Cardiac muscle cell (in vitro differentiated cells and primary cell): ENCODE measurements at places on chromosomes 11 and 22.

- H3K4me1 ChIP-seq = peaks cover 4% of the 10 kb centered on the region
- H3K36me3 ChIP-seq = peaks cover 38% of the 10 kb centered on the region
- H3K27ac ChIP-seq = no peak overlapping the region
- no peak overlapping the region for H3K4me3 ChIP-seq
Observed at GRCh38 chr22:41907436-41908401, 7.2 kb downstream of the SHISA8 start.

DNA sequence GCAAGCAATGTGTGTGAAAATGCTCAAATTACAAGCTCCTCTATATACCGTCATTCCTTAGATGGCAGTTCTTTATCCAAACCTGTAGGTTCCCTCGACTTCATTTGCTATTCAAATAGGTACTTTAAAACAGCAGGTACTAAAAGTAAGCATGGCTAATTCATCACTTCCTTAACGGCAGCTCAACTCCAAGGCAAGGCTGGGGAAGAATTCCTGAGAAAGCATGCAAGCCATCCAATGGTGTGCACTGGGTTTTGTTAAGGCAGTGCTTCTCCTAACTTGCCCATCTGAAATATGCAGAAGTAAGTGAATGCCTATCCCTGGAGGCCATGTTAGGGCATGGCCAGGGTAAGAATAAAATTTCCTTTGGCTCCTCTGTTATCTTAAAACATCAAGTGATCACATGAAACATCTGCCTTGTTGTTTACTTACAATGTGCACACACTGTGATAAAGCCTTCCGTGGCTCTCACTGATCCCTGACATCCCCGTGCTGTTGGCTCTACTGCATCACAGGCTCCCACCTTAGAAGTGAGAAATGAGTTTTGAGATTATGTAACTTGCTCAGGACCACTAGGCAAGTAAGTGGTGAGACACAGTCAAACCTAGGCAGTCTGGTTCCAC is 52.1 kb downstream of the SMCO4 start:
- H3K4me3 ChIP-seq = no peak overlapping the region
- H3K4me1 ChIP-seq = peaks cover 64% of the 10 kb centered on the region
- no peaks in the 10 kb centered on the region for H3K27me3 ChIP-seq
- H3K36me3 ChIP-seq = no peaks in the 10 kb centered on the region

- peak; percentile 91 for DNase-seq
- no peaks in the 10 kb centered on the region for H3K36me3 ChIP-seq
- H3K4me1 ChIP-seq = peaks cover 6% of the 10 kb centered on the region
- peak overlapping the region; percentile 39 for H3K4me3 ChIP-seq
Observed at GRCh38 chr11:355581-356458, 13.5 kb upstream of the B4GALNT4 start.

DNA sequence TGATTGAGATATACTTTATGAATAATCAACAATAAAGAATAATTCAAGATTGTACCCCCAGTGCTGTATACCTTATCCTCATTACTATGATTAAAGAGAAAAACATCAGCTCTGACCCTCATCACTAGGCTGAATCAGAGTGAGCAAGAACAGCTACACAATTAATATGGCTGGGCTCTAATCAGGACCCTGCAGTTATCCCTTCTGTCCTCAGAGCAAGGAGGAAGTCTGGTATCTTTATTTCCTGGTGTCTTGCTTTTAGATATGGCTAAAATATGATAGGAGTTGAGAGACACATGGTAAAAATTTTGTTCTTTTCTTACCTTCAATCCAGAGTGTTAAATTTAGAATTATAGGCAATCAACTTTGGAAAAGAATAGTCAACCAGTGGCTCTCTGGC is 28.6 kb upstream of the GAB2 start:
- H3K4me3 ChIP-seq = no peak overlapping the region
- H3K4me1 ChIP-seq = no peaks in the 10 kb centered on the region
- no peak for DNase-seq
- H3K27me3 ChIP-seq = no peaks in the 10 kb centered on the region
- no peak overlapping the region for H3K27ac ChIP-seq

DNA sequence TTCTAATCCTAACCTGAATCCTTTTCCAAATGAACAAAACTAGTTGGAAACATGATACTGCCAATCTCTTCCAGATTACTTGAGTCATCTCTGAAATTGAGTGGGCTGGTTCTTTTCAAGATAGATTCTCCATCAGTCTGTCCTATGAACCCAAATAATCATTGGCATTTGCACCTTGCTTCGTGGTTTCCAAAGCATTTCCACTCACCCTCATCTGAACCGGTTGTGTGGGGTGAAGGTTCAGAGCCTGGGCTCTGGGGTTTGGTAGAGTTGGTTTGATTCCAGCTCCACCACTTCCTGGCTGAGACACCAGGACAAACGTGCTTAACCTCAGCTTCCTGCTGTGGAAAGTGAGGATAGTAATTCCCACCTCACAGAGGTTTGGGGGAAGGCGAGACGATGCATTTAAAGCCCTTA is 206.4 kb upstream of the E2F8 start:
- H3K36me3 ChIP-seq = no peaks in the 10 kb centered on the region
- DNase-seq = no peak
- no peaks in the 10 kb centered on the region for H3K27me3 ChIP-seq
- H3K4me1 ChIP-seq = peaks cover 11% of the 10 kb centered on the region
- H3K4me3 ChIP-seq = no peak overlapping the region

GRCh38 chr22:48118654-48119053 is 1356.2 kb downstream of the TBC1D22A start:
- no peaks in the 10 kb centered on the region for H3K4me1 ChIP-seq
- no peak overlapping the region for H3K4me3 ChIP-seq
- H3K36me3 ChIP-seq = no peaks in the 10 kb centered on the region
- H3K27me3 ChIP-seq = no peaks in the 10 kb centered on the region
- DNase-seq = no peak
- H3K27ac ChIP-seq = no peak overlapping the region

- H3K4me3 ChIP-seq = no peak overlapping the region
- no peaks in the 10 kb centered on the region for H3K27me3 ChIP-seq
- H3K4me1 ChIP-seq = no peaks in the 10 kb centered on the region
- peaks cover 31% of the 10 kb centered on the region for H3K36me3 ChIP-seq
- no peak for DNase-seq
- no peak overlapping the region for H3K27ac ChIP-seq
Observed at GRCh38 chr11:74102321-74102720, 68.5 kb downstream of the C2CD3 start.

GRCh38 chr11:7579361-7579791 is 65.6 kb downstream of the PPFIBP2 start:
- peaks cover 27% of the 10 kb centered on the region for H3K4me1 ChIP-seq
- no peaks in the 10 kb centered on the region for H3K27me3 ChIP-seq
- no peaks in the 10 kb centered on the region for H3K36me3 ChIP-seq
- no peak overlapping the region for H3K27ac ChIP-seq

GRCh38 chr22:49699928-49700498 is 127.7 kb downstream of the BRD1 start:
- H3K27me3 ChIP-seq = no peaks in the 10 kb centered on the region
- H3K27ac ChIP-seq = no peak overlapping the region
- no peaks in the 10 kb centered on the region for H3K36me3 ChIP-seq
- no peak overlapping the region for H3K4me3 ChIP-seq
- no peak for DNase-seq

DNA sequence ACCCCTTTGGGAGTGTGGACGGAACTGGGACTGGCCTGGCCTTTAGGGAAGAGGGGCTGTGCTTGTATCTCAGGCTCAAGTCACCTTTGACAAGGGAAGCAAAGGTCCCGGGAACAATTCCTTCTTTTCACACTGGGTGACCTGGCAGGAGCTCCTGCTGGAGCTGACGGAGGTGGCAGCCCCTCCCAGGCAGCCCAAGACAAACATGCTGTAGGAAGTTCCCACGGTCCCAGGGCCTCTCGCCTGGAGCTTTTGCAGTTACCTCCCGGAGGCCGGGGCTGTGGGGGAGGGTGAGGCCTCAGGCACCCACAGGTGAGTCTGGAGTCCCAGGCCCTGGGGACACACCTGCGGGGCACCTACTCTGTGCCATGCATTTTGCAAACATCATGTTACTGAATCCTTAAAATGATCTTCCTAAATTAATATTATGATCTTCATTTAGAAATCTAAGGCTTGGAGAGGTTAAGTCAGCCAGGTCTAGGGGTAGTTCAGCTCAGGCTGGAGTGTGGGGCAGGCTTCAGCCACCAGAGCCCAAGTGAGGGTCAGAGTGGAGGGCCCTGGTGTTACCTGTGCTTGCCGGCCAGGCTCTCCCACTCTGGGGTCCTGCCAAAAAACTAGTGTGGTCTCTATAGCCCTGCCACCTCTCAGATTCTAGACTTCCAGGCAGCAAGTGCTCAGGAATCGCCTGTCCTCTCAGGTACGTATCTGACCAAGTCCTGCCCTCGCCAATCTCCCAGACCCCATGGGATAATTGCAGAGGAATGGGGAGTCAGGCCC is 15.7 kb upstream of the MYEOV start:
- H3K27me3 ChIP-seq = no peaks in the 10 kb centered on the region
- H3K4me1 ChIP-seq = peaks cover 16% of the 10 kb centered on the region
- H3K4me3 ChIP-seq = no peak overlapping the region
- DNase-seq = no peak
- H3K36me3 ChIP-seq = no peaks in the 10 kb centered on the region

- no peak overlapping the region for H3K4me3 ChIP-seq
- H3K27me3 ChIP-seq = no peaks in the 10 kb centered on the region
- H3K36me3 ChIP-seq = no peaks in the 10 kb centered on the region
- no peak for DNase-seq
- H3K27ac ChIP-seq = no peak overlapping the region
- H3K4me1 ChIP-seq = no peaks in the 10 kb centered on the region
Observed at GRCh38 chr11:64794526-64794925, 8.5 kb downstream of the MAP4K2 start.

DNA sequence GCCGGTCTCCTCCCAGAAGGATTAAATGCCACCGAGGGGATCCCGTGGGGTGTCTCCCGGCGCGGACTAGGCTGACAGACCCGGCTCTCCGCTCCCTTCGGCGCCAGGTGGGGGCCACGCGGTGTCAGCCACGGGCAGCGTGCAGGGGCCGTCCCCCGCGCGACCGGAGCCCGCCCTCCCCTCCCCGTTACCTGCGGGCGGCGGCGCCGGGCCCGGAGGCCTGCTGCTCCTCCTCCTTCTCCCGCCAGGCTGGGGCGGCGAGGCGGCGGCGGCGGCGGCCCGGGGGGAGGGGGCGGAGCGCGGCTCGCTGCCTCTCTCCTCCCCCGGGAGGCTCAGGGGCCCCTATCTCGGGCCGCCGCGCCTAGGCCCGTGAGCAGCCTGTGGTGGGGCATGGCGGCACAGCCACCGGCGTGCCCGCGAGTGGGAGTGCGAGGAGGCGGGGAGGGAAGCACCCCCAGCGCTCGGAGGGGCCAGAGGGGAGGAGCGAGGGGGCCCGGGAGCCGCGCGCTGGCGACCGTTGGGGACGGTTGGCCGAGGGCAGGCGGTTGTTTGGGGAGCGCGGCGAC is 450 bp downstream of the ZBTB44 start:
- H3K27me3 ChIP-seq = no peaks in the 10 kb centered on the region
- no peaks in the 10 kb centered on the region for H3K36me3 ChIP-seq
- peak overlapping the region; percentile 98 for H3K27ac ChIP-seq
- DNase-seq = peak; percentile 56
- peak overlapping the region; percentile 95 for H3K4me3 ChIP-seq

- peaks cover 70% of the 10 kb centered on the region for H3K27me3 ChIP-seq
- peak; percentile 79 for DNase-seq
- H3K4me1 ChIP-seq = peaks cover 5% of the 10 kb centered on the region
- no peaks in the 10 kb centered on the region for H3K36me3 ChIP-seq
- no peak overlapping the region for H3K27ac ChIP-seq
Observed at GRCh38 chr11:35615921-35616900, 2.0 kb upstream of the FJX1 start.

- no peaks in the 10 kb centered on the region for H3K36me3 ChIP-seq
- no peak overlapping the region for H3K27ac ChIP-seq
- no peak for DNase-seq
- no peaks in the 10 kb centered on the region for H3K27me3 ChIP-seq
- peaks cover 1% of the 10 kb centered on the region for H3K4me1 ChIP-seq
- H3K4me3 ChIP-seq = no peak overlapping the region
Observed at GRCh38 chr11:120837696-120838095, 186.2 kb upstream of the TBCEL start.

DNA sequence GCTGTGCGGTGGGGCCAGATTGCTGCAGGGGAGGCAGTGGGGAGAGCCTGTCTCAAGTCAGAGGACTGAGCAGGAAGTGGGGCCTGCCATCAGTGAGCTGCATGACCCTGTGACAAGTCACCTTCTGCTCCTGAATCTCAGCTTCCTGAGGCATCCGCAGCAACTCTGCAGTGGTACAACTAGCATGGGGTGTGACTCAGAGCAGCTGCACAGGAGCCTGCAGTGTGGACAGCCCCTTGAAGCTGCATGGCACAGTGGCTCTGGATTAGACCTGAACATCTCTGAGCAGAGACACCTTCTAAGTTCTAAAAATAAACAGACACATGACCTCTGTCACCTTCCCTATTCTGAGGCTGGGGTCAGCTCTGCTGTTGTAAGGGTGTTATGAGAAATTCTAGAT is 18.0 kb downstream of the FAM227A start:
- peaks cover 7% of the 10 kb centered on the region for H3K4me1 ChIP-seq
- peak overlapping the region; percentile 68 for H3K27ac ChIP-seq
- H3K27me3 ChIP-seq = no peaks in the 10 kb centered on the region
- DNase-seq = peak; percentile 22
- H3K4me3 ChIP-seq = no peak overlapping the region

GRCh38 chr22:43168471-43169309 is 17.3 kb downstream of the TSPO start:
- H3K27ac ChIP-seq = no peak overlapping the region
- H3K4me1 ChIP-seq = no peaks in the 10 kb centered on the region
- peaks cover 11% of the 10 kb centered on the region for H3K36me3 ChIP-seq
- DNase-seq = no peak

- H3K27ac ChIP-seq = no peak overlapping the region
- H3K36me3 ChIP-seq = no peaks in the 10 kb centered on the region
- no peak for DNase-seq
- H3K27me3 ChIP-seq = no peaks in the 10 kb centered on the region
- H3K4me3 ChIP-seq = no peak overlapping the region
Observed at GRCh38 chr11:29490938-29491337, 525.9 kb downstream of the KCNA4 start.

GRCh38 chr11:8721609-8722500 is 39.3 kb downstream of the RPL27A start:
- no peak overlapping the region for H3K4me3 ChIP-seq
- H3K4me1 ChIP-seq = no peaks in the 10 kb centered on the region
- H3K36me3 ChIP-seq = peaks cover 8% of the 10 kb centered on the region
- no peak overlapping the region for H3K27ac ChIP-seq

- H3K27ac ChIP-seq = no peak overlapping the region
- no peak overlapping the region for H3K4me3 ChIP-seq
- no peaks in the 10 kb centered on the region for H3K4me1 ChIP-seq
- no peak for DNase-seq
- no peaks in the 10 kb centered on the region for H3K36me3 ChIP-seq
- no peaks in the 10 kb centered on the region for H3K27me3 ChIP-seq
Observed at GRCh38 chr11:4090258-4090657, 4.3 kb upstream of the RRM1 start.

DNA sequence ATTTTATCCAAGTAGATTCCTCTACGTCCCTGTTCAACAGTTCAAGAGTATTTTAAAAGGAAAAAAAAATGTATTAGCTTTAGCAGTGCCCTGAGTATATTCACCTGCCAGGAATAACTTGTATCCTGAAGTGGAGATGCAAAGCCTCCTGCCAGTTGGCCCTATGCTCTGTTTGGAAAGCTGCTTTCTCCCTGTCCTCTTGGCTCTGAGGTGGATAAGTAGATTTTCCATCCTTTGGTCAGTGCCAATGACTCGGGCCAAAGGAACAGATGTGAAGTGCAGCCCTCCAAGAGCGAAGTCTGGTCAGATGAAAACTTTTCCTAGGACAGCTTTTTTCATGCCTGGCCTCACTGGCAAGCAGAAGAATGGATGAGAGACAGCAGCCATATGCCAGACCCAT is 839.9 kb upstream of the TENM4 start:
- H3K27me3 ChIP-seq = no peaks in the 10 kb centered on the region
- DNase-seq = no peak
- no peaks in the 10 kb centered on the region for H3K36me3 ChIP-seq

GRCh38 chr11:59560702-59561473 is 49.5 kb downstream of the OR4D9 start:
- no peaks in the 10 kb centered on the region for H3K27me3 ChIP-seq
- peak overlapping the region; percentile 78 for H3K4me3 ChIP-seq
- H3K4me1 ChIP-seq = no peaks in the 10 kb centered on the region
- no peak overlapping the region for H3K27ac ChIP-seq
- DNase-seq = peak; percentile 89
